ENCODE measurements at places on chromosomes 6 and 20. TPM values are rescaled to one million over a fixed set of nuclear protein-coding genes. Genes with fewer than 3 reads are reported as not detected.

Gene AVP
- total RNA-seq = not detected

Gene IMPG1
- total RNA-seq = not detected

Gene GINS1
- 14.9 TPM for total RNA-seq

Gene KIAA0408
- total RNA-seq = under 0.01 TPM

Gene PLEKHG1
- 50.9 TPM for total RNA-seq

Gene NR2E1
- total RNA-seq = not detected

Gene CLPSL1
- not detected for total RNA-seq

Gene VSTM2L
- total RNA-seq = under 0.01 TPM

Gene BNIP5
- total RNA-seq = not detected

Gene PPP1R10
- 14.7 TPM for total RNA-seq

Gene C6orf141
- total RNA-seq = 55.0 TPM

Gene FRK
- total RNA-seq = under 0.01 TPM

Gene BMP5
- total RNA-seq = not detected

Gene RIMS1
- total RNA-seq = 37.8 TPM

Gene ZNF311
- 0.50 TPM for total RNA-seq

Gene TSPO2
- not detected for total RNA-seq

Gene HECA
- total RNA-seq = 24.5 TPM

Gene PXDC1
- total RNA-seq = 104 TPM

Gene SRMS
- not detected for total RNA-seq

Gene METTL24
- total RNA-seq = 0.06 TPM

Gene COL21A1
- 0.06 TPM for total RNA-seq

Gene ROS1
- total RNA-seq = not detected

Gene ANGPT4
- not detected for total RNA-seq

Gene HLA-DMB
- 1.0 TPM for total RNA-seq

Gene XKR7
- total RNA-seq = not detected

Gene MYBL2
- 17.3 TPM for total RNA-seq

Gene NKAPL
- total RNA-seq = 0.57 TPM

Gene ADGRF1
- not detected for total RNA-seq

Gene BACH2
- 0.16 TPM for total RNA-seq

Gene PHACTR3
- 6.0 TPM for total RNA-seq

Gene RGS17
- total RNA-seq = 0.65 TPM

Gene OR2J3
- not detected for total RNA-seq

Gene PRICKLE4
- 2.3 TPM for total RNA-seq

Gene TTK
- 12.1 TPM for total RNA-seq

Gene ZNF337
- total RNA-seq = 23.0 TPM

Gene FAM209B
- total RNA-seq = not detected

Gene RIMS4
- not detected for total RNA-seq

Gene FRS3
- 0.97 TPM for total RNA-seq

Gene OTOR
- total RNA-seq = not detected

Gene MCCD1
- total RNA-seq = not detected

Gene LGSN
- total RNA-seq = not detected

Gene DEFB124
- not detected for total RNA-seq

Gene SAPCD1
- total RNA-seq = 2.9 TPM

Data from bladder microvascular endothelial cell (primary cell).